ENCODE measurements at places on chromosomes 5 and 9.

GRCh38 chr5:181189363-181189961 is 15.5 kb downstream of the TRIM7 start:
- no peak for DNase-seq

- no peak for DNase-seq
Observed at GRCh38 chr5:88729829-88730182, 153.2 kb downstream of the MEF2C start.

GRCh38 chr5:73301208-73301901 is 128.4 kb downstream of the TMEM174 start:
- no peak for DNase-seq

DNA sequence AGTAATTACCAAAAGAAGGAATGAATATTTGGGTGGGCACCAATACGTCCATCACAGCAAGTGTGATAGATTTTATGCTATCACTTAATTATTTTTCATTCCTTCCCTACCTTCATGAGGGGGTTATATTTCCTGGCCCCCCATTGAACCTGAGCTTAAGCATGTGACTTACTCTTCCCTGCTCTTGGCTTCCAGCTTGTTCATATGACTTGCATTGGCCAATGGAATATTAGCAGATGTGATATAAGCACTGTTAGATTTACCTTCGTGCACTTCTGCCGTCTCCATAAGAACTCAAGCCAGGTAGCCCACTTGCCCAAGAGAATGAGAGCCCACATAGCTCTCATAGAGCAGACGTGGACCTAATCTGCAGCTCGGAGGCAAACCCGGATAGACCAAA is 99.1 kb upstream of the SMARCA2 start:
- peak; percentile 18 for DNase-seq

DNA sequence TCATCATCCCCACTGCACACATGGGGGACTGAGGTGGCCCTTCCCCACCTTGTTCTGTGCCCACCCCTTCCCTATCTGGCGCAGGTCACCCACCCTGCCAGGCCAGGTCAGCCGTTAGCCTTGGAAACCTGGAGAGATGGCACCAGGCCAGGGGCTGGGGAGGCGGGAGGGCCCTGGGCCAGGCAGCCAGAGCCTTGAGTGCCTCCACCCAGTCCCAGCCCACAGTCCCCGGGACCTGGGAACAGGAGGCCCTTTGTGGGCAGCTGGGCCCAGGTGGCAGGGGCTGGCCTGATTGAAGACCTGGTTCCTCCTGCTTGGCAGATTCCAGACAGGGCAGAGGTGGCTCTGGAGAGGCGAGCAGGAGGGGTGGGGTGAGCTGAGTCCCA is 70.6 kb downstream of the LRSAM1 start:
- peak; percentile 73 for DNase-seq

DNA sequence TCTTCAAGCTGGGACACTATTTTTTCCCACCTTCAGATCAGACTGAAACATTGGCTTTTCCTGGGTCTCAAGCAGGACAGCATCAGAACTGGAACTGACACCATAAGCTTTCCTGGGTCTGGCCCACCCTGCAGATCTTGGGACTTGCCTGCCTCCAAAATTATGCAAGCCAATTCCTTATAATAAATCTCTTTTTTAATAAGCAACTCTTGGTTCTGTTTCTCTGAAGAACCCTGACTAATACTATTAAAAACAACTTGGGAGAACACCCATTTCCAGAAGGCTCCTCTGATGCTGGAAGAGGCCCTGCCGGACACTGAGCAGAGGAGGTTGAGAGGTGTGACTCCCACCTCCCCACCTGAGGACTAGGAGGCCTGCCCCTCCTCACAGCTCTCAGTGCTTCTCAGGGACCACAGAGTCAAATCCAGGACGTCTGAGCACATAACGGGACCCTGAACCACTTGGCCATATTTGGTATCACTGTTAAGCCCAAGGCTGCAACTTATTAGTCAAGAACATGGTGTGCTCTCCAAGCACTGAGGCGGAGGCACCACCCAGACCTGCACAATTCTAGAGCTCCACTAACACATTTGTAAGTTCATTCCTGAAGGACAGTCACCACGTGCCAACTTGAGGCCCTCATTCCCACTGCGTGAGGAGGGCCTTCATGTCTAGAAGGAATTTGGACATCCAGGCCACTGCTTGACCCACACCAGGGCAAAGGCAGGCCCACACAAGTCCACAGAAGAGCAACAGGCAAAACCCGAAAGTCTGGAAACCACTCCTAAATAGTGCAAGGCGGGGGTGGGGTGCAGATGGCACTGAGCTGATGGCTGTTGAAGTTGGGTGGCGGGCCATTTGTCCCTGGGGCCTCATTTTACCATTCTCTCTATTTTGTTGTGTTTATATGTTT is 9.5 kb downstream of the SHC3 start:
- DNase-seq: no peak

DNA sequence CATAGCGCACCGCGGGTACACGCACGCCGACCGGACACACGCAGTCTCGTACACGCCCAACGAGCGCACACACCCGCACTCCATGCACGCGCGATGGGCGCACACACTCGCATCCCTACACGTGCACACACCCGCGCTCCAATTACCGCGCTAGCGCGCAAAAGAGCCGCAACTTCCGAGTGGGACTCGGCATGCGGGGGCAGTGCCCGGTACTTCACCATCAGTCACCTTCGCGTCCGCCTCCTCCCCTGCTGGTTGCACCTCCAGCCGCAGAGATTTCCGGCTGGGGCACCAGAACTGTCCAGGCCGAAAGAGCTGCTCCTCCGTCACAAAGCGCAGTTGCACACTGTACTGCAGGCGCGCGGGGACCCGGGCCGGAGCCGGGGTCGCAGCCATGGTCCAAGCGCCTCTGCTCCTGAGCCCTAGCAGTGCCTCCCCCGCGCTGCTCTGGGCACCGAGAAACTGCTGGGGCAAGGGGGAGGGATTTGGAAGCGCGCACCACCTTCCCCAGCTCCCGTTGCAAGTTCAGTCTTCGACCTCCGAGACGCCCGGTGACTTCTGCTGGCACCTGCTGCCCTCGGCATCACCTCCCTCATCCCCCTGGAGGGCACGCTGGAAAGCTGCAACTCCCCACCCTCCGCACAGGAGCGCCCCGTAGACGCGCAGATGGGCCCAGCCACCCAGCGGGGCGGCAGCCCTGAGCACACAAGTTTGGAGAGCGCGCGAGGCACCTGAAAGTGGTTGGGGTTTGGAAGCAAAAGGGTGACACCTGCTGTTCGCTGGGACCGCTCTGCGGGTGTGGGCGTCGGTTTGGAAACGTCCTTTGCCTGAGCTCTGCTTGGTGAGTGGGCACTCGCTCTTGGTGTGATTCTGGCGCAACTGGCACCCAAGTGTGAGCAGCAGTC is 337.4 kb upstream of the PUM3 start:
- DNase-seq: peak; percentile 7

- no peak for DNase-seq
Observed at GRCh38 chr5:135862744-135863143, 28.3 kb downstream of the SLC25A48 start.

- no peak for DNase-seq
Observed at GRCh38 chr9:19598722-19599121, 189.9 kb downstream of the ACER2 start.

DNA sequence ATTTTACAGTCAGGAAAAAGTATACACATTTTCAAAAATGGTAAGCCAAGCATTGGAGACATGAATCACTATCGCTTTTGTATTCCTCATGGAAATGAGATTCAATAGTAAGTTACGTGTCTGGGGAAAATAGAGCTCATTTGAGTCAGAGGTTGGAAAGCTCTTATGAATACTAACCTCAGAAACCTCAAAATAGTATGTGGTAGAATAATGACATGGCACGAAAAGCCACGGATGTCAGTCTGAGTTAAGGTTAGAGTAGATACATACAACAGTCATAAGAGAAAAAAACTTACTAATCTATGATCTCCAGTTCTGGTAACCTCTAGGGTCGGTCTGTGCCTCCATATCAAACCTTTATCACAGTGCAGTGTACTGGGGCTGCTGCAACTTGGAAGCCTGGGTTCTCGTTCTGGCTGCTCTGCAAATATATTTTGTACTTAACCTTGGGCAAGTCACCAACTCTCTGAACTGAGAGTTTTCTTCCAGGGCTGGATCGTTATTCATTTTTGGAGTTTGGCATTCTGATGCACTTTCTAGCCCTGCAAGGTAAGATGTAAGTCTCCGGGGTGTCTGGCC is 31.8 kb downstream of the MAP1B start:
- DNase-seq: peak; percentile 96

- DNase-seq: no peak
Observed at GRCh38 chr5:175701797-175702196, 43.9 kb downstream of the HRH2 start.

Data from HT1080 (cell line).